ENCODE measurements at places on chromosomes 6 and 20.

GRCh38 chr20:43248341-43248740, 58.6 kb upstream of the PTPRT start:
- DNase-seq: no peak

GRCh38 chr6:53165293-53165692, 16.7 kb upstream of the GCM1 start:
- DNase-seq: no peak

- no peak for DNase-seq
These were observed 50.1 kb downstream of the PHF3 start for GRCh38 chr6:63685446-63686379.

DNA sequence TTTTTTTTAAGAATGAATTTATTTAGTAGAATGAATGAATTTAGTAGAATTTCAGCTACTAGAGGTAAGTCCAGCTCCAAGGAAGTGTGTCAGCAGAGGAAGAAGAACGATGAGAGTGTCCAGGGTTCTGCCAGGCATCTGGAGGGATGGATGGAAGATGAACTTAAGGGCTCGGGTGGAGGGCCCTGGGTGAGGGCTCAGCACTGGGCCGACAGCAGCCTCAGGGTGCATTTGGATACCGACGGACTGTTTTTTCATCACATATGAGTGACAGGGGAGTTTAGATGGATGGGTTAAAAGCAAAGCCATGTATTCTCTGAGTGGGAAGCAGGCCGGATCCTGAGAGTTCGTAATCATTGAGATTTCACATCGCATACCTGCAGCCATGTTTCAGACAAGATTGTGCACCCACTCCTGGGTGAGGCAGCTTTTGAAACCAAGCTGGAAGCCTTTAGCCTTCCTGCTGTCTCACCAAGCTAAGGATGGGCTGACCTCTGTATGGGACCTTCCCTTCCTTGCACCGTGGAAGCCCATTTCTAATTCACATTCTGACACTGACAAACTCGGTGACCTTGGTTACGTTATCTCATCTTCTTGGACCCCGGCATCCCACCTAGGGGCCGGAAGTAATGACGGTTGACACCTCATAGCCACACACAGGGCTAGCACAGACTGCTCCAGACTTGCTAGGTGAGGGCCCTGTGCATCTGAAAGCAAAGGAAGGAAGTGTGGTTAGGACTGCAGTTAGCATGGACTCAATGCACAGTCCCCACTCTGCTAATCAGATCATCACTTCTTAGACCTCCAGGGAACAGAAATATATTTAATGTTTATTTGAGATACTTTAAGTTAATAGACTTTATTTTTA, 228.5 kb downstream of the SLC24A3 start:
- DNase-seq: no peak

DNA sequence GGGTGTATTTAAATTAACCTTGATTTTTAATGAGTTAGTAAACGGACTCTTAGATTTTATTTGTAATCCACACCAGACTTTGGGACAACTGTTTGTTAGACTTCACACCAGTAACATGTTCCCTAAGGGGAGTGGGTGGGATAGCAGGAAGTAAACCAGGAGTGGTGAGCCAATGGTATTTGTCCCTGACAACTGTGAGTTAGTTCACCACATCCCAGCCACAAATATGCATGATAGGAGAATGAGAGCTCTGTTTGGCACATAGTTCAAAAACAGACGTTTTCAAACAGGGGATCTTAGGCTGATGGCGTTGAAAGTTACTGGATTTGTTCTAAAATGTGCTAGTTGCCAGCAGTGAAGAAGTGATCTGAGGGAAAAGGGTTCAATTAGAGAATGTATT, 18.7 kb upstream of the COL10A1 start:
- peak; percentile 63 for DNase-seq

GRCh38 chr6:36110863-36111262, 19.4 kb upstream of the MAPK13 start:
- no peak for DNase-seq

DNA sequence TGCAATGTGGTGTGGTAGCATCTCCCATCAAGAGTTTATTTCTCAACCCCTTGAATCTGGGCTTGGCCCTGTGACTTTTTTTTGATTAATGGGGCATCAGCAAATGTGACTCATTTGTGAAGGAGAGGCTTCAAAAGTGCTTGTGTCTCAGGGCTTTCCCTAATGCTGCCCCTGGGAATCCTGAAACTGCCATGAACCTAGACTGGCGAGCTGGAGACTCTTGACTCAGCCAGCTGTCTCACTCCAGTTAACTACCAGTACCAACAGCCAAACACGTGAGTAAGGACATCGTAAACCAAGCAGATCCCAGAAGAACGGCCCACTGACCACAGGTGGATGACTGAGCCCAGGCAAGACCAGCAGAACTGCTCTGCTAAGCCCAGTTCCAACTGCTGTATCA, 72.8 kb upstream of the ADTRP start:
- peak; percentile 44 for DNase-seq

GRCh38 chr6:5084781-5085647, at the start of gene PPP1R3G:
TSS of gene PPP1R3G (plus strand) at chr6:5085341. CDS start at chr6:5085486, 145 bp downstream.
- no peak for DNase-seq

DNA sequence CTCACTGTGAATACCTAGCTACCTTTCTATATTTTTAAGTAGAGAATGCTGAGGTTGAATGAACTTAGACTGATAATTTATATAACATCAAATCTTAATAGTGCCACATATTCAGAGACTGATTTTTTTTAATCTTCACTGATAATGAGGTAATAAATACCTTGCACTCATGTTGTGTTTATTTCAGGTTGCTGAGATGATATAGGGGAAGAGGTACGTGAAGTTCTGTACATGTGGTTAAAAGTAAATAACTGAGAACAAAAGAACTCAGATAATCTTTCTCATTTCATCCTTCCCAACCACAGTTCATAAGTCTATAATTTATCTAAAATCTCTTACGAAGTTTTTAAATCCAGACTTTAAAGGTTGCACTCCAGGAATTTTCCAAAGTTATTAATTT, 6.4 kb downstream of the NHSL1 start:
- peak; percentile 42 for DNase-seq

DNA sequence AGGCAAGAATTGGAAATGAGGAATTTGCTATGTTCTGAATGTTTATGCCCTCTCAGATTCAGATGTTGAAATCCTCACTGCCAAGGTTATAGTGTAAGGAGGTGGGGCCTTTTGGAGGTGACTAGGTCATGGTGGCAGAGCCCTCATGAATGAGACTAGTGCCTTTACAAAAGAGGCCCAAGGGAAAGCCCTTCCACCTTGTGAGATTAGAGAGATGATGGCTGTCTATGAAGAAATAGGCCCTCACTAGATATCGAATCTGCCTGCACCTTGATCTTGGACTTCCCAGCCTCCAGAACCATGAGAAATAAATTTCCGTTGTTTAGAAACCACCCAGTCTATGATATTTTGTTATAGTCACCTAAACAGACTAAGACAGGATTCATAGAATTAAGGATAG, 10.4 kb downstream of the ASIP start:
- DNase-seq: no peak

DNA sequence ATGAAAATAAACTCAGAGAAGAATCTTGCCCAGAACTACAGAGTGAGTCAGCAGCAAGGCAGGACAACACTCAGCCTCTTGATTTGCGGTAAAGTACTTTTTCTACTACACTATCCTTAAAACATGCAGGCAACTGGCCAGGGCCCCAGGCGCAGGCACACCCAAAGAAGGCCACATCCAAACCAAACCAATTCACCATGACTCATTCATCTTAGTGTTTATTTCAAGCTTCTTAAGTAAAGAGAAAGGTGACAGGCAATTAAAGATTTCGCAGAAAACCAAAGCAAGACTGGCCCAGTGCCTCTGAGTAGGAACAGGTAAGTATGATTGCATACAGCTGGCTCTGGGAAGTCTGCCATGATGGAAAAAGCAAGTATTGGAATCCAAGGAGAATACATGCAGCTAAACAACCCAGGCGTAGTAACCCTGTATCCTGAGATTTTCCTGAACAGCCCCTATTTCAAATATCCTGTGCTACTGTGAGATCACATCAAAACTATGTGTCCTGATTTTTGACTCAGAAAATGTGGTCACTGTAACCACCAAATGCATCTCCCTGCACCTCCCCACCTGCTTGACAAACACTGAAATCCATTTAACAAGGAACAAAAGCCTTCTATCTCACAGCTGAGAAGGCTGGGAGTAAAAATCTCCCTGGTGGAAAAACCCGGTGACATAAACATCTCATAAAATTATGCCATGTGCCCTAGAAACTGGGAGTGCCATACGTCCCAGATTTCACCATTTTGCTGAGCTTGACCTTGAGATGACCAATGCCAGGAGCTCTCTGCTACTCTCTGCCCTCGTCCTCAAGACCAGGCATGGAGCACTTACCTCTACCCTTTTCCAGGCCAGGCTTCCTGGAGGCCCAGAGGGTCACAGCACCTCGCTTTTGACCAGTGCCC, 12.4 kb downstream of the WFDC3 start:
- peak; percentile 99 for DNase-seq

- peak; percentile 35 for DNase-seq
These were observed 5.3 kb downstream of the MMP9 start for GRCh38 chr20:46013829-46014516.

DNA sequence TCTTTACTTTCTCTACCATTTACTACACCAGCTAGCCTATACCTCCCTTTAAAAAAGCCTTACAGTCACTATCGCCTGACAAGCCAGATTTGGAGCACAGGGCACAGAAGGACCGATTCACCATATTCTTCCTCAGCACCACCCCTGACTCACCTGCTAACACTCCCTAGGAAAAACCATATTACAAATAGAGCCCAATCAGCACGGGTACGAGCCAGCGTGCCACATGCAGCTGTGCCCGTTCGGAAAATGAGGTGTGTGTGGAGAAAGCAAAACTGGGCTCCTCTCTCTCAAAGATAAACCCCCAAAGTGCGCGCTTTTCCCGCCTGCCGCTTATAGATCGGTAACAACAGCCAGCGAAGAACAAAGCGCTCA, 1.2 kb downstream of the SYNCRIP start:
- peak; percentile 47 for DNase-seq

DNA sequence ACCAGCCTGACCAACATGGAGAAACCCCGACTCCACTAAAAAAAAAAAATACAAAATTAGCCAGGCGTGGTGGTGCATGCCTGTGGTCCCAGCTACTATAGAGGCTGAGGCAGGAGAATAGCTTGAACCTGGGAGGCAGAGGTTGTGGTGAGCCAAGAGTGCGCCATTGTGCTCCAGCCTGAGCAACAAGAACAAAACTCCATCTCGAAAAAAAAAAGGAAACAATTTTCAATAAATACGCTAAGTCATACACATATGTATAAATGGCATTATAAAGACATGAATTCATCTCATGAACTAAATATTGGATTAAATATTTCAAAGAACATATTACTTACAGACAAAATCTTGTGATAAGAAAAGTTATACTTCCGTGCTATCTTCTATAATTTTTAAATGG, 2.9 kb downstream of the ARHGAP18 start:
- DNase-seq: no peak

GRCh38 chr20:48609491-48609978, 218.3 kb downstream of the PREX1 start:
- DNase-seq: no peak

GRCh38 chr6:105867277-105867676, 218.9 kb upstream of the PRDM1 start:
- DNase-seq: no peak

DNA sequence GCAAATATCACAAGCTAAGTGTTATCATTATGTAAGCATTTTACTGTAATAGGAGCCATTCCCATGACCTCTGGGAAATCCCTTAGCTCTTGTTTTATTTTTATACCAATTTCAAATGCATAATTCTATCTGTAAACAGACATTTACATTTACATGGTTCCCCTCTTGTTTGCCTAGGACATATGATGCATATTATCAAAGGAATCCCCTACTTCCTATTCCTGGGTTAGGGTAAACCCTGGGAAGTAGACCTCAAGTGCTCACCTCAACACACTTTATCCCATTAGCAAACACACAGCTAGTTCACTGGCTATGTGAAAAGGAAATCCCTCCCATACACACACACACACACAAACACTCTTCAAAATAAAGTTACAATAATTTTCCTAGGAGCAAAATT, 27.1 kb downstream of the PDE10A start:
- no peak for DNase-seq

DNA sequence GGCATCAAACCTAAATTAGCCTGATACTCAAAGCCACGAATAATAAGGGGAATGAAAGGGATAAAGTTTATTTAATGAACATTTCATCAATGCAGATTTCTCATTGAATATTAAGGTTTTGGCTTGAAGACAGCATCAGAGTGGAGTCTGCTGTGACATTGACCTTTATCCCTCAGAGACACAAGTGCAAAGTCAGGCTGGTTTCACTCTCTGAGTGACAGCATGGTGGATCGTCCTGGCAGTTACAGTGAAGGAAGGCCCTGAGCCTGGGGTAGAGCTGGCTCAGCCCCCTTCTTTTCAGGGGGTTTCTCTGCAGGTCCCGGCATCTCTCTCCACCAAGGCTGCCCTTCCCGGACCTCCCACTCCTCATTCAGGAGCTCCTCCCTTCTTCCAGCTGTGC, 503.1 kb downstream of the PREX1 start:
- DNase-seq: no peak

GRCh38 chr6:167538746-167539145, 213.9 kb downstream of the TTLL2 start:
- DNase-seq: no peak

GRCh38 chr6:39214846-39215639, 14.2 kb downstream of the KCNK5 start:
- no peak for DNase-seq

- DNase-seq: no peak
These were observed 106.3 kb downstream of the CENPW start for GRCh38 chr6:126446248-126446647.

DNA sequence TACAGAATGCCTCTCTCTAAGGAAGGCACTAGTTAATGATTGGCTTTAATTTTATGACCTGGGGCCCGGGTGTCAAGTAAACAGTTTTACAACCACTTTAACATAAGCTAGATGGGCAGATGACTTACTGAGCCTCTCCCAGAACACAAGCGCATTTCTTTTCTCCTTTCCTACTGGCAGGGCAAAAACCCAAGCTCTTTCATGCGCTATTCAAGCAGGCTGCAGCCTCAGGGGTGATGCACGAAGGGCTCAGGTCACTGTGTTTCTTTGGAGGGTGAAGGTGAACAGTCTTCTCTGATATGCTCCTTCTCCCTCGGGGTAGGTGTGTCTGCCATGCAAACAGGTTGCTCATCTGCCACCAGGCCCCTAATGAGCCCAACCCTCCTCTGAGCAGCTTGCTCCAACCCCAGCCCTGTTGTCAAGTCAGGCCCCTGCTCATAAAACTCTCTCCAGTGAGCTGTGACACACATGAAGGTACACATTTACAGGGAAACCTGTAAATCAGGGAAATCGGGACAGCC, 73.5 kb upstream of the CDH4 start:
- no peak for DNase-seq

- DNase-seq: no peak
These were observed 121.9 kb downstream of the INSM1 start for GRCh38 chr20:20489648-20490341.

- DNase-seq: no peak
These were observed 247.2 kb downstream of the LAMA2 start for GRCh38 chr6:129130106-129130505.

GRCh38 chr20:50654904-50655303, 36.4 kb downstream of the RIPOR3 start:
- DNase-seq: no peak
